ENCODE measurements at places on chromosomes 7 and 10.

DNA sequence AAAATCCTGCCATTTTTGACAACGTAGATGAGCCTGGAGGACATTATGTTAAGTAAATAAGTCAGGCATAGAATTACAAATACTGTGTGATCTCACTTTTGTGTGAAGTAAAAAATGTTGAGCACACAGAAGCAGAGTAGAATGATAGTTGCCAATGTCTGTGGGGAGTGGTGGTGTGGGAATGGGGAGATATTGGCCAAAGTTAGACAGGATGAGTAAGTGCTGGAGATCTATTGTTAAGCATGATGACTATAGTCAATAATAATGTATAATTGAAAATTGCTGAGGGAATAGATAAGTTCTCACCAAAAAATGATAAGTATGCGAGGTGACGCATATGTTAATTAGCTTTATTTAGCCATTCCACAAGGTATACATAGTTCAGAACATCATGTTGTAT, 92.0 kb downstream of the GPR85 start:
- DNase-seq, result no peak

GRCh38 chr7:84614821-84615501, 420.4 kb upstream of the SEMA3A start:
- no peak for DNase-seq

GRCh38 chr10:103433858-103434257, 18.3 kb downstream of the CALHM2 start:
- DNase-seq, result no peak

GRCh38 chr7:106947244-106947728, 82.2 kb downstream of the PIK3CG start:
- DNase-seq, result peak; percentile 76
